ENCODE measurements at places on chromosomes 1 and 21.

DNA sequence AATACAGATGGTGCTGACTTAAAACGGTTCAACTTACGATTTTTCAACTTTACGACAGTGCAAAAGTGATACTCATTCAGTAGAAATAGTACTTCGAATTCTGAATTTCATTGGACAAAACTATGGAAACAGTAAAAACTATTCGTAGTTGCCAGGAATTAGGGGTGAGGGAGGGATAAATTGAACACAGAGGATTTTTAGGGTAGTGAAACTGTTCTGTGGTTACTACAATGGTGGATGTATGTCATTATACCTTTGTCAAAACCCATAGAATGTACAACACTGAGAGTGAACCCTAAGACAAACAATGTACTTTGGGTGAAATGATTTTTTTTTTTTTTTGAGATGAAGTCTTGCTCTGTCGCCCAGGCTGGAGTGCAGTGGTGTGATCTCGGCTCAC, 7.5 kb downstream of the DDR2 start:
- no peak for DNase-seq

- DNase-seq: peak; percentile 56
These were observed 2.1 kb downstream of the ARHGEF2 start for GRCh38 chr1:155976062-155976912.

- no peak for DNase-seq
These were observed 11.6 kb upstream of the TTC39A start for GRCh38 chr1:51341876-51342496.

DNA sequence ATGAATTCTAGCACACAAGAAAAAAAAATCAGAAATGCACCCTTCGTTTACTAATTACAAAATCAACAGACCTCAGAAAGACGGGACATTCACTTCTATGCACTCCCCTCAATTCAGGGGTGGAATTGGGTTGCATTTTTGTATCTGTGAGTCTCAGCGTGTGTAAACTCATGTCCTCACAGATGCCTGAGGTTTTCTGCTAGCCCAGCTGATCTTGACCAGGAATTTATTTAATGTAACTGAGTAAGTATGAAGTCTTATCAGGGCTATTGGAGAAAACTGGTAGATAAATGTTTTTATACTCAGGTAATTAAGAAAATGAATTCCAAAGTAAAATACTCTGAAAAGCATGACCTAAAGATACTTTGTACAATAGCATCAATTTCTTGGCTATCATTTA, 167.7 kb downstream of the RUNX1 start:
- DNase-seq: no peak

- DNase-seq: no peak
These were observed 7.7 kb downstream of the AURKAIP1 start for GRCh38 chr1:1367315-1367714.

GRCh38 chr1:59814180-59814900, 409 bp upstream of the HOOK1 start:
- peak; percentile 77 for DNase-seq

- no peak for DNase-seq
These were observed 33.2 kb downstream of the KCNK1 start for GRCh38 chr1:233647073-233647472.

- no peak for DNase-seq
These were observed 56.0 kb upstream of the C1orf21 start for GRCh38 chr1:184330875-184331274.

DNA sequence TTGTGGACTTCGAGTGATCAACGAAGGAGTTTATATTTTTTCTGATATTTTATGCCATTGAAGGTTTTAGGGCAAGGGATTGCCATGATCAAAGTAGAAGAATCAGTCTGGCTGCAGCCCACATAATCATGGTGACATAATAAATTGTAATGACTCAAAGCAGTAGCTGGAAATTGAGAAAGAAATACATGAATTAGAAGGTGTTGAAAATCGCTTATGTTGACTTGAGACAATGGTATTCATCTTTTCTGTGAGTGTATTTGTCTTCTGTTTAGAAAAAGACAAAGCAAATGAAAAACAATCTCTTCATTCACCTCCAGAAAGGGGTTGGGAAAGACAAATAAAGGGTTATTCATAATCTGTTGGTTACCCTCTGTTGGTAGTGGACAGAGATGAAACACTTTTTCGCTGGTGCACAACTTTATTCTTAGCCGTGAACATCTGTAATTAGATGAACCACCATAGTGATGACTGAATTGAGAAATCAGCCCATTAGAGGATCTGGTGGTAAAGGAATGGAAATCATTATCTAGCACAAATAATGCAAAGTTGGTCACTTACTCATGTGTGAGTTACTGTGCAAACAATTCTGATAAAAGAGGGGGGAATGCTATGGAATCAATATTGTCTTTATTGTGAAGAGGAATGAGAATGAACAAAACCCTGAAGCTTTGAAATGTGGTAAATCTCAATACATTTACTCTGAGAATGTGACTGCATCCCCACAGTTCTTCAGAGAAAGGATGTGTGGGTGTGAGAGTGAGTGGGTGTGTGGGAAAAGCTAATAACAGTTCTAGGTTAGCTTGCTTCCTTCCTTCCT, 121.8 kb downstream of the NTNG1 start:
- no peak for DNase-seq

DNA sequence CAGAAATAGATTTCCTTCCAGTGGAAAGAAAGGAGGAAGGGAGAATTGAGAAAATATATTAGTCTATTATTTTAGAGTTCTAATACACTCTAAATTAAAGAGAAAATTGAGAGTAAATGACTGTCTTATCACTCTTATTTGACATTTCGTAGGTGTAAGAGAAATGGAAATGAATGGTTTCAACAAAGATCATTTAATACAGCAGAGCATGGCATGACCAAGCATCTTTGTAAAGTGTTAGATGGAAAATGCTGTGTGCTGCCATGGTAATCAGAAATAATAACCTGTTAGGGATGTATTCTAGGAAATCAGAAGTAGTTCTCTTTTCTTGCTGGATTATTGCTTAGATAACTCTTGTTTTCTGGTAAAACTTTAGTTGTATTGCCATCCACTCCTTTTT, 90.9 kb downstream of the GIPC2 start:
- no peak for DNase-seq

- no peak for DNase-seq
These were observed 34.6 kb upstream of the PIGC start for GRCh38 chr1:172478485-172478884.

DNA sequence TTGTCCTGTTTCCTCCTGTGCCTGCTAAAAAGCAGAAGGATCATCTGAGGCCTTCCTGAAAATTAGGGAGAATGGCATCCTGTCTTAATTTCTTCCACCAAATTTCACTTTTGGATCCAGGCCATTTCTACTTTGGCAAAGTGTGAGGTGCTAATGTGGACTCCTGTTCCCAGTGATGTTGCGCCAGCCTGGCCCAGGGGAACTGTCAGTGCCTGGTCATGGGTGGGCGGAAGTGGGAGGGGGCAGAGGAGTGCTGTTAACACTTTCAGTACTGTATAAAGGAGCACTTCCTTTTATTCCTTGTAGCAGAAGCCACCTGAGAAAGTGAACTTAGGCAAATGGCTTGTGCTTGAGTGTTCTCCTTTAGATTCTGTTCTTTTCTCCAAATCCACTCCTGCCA, 19.9 kb downstream of the ELAPOR1 start:
- DNase-seq: no peak
